Stimulated activated CD8-positive, alpha-beta memory T cell treated with anti-CD3 and anti-CD28 coated beads, Interleukin-15, amount 100 ng/mL, for 4 hours (primary cell): ENCODE measurements at places on chromosomes 5 and 9.

DNA sequence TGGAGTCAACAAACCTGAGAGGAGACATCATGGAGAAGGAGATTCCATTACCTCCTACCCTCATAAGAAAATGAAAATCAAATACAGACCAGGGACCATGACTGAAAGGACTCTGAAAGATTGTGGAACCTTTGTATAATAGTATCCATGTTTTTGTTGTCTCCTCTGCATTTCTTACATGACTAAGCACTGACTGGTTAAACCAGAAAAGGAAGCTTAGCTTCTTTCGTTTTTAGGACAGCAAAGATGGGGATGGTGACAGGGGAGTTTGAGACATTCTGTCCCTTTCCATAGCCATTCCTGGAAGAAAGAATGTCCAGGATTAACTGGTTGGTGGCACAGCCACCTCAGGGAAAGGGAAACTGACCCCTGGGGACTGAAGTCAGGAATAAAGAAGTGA is 22.2 kb downstream of the ITGA1 start:
- DNase-seq = no peak

- no peak for DNase-seq
These were observed 30.6 kb downstream of the C9orf85 start for GRCh38 chr9:71941998-71942567.

- no peak for DNase-seq
These were observed 97.8 kb upstream of the SLC30A5 start for GRCh38 chr5:68995845-68996545.

- no peak for DNase-seq
These were observed 66.2 kb downstream of the PDE6A start for GRCh38 chr5:149878371-149878770.

DNA sequence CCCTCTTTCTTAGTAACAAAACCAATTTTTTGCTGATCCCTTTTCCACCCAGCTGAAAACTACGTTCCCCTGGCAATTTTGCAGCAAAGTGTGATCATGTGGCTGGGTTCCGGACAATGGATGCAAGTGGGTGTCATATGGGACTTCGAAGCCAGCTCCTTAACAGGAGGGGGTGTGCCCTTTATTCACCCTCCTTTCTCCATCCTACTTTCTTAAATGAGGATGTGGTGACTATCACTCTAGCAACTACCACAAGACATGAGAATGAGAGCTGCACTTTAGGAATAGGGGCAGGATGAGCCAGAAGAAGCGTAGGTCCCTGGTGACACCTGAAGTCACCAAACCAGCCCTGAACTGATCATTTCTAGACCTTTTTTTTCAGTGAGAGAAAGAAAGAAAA is 58.9 kb downstream of the IRF1 start:
- DNase-seq = no peak
